Stimulated activated CD8-positive, alpha-beta memory T cell treated with anti-CD3 and anti-CD28 coated beads, Interleukin-15, amount 100 ng/mL, for 4 hours (primary cell): ENCODE measurements at places on chromosomes 5 and 9.

- DNase-seq = no peak
These were observed 4.0 kb downstream of the ANKRD33B start for GRCh38 chr5:10567781-10568321.

GRCh38 chr9:77403239-77403638 is 225.9 kb downstream of the VPS13A start:
- DNase-seq = no peak

DNA sequence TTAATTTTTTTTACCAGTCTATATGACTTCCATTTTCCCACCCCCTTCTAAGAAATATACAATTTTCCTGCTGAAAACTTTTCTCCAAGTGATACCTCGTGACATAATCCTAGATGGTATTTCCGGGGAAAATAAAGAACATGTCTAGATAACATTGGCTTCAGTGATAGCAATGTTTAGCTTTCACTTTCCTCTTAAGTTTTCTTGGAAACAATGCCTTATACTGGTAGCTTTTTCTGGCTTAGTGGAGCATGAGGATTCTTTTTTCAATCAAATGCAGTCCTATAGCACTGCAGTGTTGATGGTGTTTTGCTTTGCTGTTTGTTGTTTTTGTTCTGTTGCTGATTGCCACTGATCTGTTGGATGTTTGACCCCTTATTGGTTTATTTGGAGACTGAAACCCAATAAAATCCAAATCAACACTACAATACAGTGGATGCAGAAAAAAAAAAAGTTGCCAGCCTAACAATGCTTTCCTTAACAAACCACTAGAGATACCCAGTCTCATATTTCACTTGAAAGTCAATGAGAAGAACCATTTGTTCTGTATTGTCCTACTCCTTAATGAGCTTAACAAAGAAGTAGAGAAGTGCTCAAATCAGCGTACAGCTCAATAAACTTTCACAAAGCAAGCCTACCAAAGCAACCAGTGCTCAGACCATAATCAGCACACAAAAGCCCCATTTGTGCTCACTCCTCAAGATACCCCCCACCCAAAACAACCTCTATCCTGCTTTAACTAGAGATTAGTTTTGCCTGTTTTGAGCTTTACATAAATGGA is 74.2 kb upstream of the GRAMD2B start:
- DNase-seq = no peak

DNA sequence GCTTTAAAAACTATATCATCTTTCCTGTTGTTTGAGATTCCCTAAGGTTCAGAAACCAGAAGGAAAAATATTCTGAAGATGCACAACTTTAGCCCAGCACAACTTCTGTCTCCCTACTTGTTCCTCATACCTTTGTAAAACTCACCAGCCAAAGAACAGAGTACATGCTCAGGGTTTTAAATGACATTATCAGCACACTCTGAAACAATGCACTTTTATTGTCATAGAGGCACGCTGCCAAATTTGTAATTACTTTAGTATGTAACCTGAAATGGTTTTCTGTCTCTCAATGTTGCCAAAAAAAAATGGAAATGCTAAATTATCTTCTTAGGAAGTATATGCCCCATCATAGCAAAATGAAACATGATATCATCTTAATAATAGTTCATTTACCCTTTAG is 383.6 kb upstream of the CDH6 start:
- no peak for DNase-seq

- DNase-seq = no peak
These were observed 63.6 kb upstream of the IL12B start for GRCh38 chr5:159393854-159394274.

GRCh38 chr9:12652973-12653372 is 40.2 kb upstream of the TYRP1 start:
- no peak for DNase-seq

DNA sequence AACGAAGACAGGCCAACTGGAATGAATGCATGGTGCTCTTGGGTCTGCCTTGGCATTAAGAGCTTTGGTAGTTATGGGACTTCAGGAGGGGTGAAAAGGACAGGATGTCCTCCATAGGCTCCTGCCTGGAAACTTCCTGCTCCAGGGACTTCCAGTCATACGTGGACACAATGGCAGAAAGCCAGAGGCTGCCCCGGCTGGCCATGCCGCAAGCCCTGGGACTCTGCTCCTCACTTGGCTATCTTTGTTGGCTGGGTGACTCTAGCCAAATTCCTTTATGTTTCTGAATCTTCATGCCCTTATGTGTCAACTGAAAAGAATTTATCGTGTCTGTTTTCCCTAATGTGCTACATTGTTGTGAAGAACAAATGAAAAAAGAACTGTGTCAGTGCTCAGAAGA is 136.9 kb downstream of the SIL1 start:
- DNase-seq = no peak

GRCh38 chr9:6080154-6080716 is 64.8 kb upstream of the RANBP6 start:
- peak; percentile 62 for DNase-seq

GRCh38 chr9:124273427-124274160 is 15.8 kb downstream of the NEK6 start:
- no peak for DNase-seq

DNA sequence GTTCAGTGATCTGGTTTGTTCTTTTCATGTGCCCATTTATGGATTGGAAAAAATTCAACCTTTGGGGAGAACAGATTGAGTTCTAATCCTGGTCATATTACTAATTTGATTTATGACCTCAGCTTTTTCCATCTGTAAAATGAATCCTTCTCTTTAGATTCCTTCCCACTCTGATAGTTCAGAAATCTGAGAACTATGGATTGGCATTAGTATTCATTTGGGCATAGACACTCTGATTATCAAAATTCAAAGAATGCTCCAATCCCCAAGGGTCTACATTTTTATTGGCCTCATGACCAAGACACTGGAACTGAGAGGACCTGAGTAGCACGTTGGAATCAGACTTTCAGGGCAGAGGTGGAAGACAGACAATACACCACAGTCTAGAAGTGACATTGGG is 405.9 kb upstream of the PAPPA start:
- no peak for DNase-seq

DNA sequence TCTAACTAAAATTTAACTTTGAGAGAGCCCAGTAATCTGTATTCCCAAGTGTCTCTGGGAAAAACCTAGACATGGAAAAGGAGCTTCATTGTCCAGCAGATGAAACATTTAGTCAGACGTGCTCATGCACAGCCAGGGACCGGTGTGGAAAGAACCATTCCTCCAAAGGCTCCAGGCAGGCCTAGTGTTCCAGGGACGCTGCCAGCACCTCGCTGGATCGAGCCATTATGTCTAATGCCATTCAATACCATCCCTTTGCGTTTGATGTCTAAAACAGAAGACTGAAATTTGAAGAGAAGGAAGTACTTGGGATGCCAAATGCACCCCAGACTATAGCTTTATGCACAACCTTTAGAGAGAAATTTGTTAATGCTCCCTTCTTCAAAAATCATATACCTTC is 1.4 kb upstream of the CHSY3 start:
- DNase-seq = no peak

GRCh38 chr5:38551030-38552017 is 5.1 kb downstream of the LIFR start:
- no peak for DNase-seq

- no peak for DNase-seq
These were observed 83.2 kb upstream of the SMIM15 start for GRCh38 chr5:61245486-61245885.

GRCh38 chr5:74432216-74432615 is 208.3 kb downstream of the ENC1 start:
- DNase-seq = no peak

GRCh38 chr9:135240871-135241311 is 153.4 kb downstream of the OLFM1 start:
- no peak for DNase-seq

GRCh38 chr9:16371306-16371705 is 499.2 kb downstream of the BNC2 start:
- no peak for DNase-seq

GRCh38 chr9:125807079-125807478 is 59.9 kb downstream of the PBX3 start:
- DNase-seq = no peak

- no peak for DNase-seq
These were observed 151.5 kb downstream of the SLC12A2 start for GRCh38 chr5:128234928-128235641.
